Activated naive CD8-positive, alpha-beta T cell treated with anti-CD3 and anti-CD28 coated beads, Interleukin-2, amount 50 U/mL, for 16 hours (primary cell): ENCODE measurements at places on chromosomes 5 and 9.

DNA sequence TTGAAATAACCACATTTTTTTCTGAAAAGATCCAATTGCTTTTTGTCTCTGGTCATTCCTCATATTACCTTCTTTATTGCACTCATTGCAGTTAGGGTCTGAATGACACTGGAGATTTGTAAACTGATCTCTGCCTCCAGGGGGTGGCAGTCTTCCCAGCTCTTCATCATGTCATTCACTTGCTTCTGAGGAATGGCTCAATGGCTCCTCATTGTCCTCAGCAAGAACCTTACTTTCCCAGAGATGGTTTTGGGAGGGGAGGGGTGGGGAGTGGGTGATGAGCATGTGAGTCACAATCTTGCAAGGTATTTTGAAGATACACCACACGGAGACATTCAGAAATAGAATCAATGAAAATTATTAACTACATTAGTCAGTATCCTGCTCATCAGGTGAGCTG, 159.8 kb upstream of the GAS1 start:
- no peak for DNase-seq

DNA sequence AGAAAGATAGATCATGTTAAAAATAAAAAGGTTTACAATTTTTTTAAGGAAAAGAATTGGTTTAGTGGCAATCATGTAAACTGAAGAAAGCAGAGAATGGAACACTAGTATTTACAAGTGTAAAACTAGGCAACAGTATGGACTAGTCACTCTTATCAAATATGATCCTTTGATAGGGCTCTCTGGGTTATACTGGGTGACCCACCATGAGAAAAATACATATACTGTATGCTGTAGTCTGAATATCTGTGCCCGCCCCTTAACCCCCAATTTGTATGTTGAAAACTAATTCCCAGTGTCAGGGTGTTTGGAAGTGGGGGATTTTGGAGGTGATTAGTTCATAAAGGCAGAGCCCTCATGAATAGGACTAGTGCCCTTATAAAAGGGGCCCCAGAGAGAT, 236.8 kb upstream of the TARS1 start:
- DNase-seq = no peak

DNA sequence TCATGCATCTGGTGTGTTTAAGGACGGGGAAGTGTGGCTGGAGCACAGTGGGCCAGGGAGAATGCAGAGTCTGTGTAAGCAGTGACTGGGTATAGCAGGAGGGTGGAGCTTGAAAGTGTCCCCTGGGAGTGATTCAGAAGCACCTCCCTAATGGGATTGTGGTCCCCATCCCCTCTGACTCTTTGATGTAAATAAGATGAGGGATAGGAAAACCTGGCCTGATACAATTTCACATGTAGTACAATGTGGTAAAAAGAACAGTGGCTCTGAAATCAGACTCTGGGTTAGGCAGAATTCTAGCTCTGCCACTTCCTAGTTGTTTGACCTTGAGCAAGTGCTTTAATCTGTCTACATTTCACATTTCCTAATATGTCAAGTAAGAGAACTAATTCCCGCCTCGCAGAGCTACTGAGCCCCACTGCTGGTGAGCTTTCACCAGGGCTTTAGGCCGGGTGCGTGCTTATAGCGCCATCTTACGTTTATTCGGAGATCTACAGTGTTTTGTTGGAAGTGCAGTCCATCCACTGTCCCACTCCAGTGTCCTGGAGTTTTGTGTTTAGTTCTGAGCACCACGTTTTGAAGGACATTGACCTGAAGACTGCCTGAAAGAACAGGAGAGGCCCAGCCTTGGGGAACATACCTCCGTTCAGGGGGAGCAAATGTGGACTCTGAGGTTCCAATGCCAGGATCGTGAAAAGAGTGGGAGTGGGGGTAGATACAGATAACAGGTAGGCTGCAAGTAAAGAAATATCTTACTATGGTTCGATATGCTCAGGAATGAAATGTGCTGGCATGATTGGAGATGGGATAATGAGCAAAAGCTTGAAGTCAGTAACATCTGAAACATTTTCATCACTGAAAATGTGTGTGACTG, 51.2 kb upstream of the TESK1 start:
- no peak for DNase-seq

DNA sequence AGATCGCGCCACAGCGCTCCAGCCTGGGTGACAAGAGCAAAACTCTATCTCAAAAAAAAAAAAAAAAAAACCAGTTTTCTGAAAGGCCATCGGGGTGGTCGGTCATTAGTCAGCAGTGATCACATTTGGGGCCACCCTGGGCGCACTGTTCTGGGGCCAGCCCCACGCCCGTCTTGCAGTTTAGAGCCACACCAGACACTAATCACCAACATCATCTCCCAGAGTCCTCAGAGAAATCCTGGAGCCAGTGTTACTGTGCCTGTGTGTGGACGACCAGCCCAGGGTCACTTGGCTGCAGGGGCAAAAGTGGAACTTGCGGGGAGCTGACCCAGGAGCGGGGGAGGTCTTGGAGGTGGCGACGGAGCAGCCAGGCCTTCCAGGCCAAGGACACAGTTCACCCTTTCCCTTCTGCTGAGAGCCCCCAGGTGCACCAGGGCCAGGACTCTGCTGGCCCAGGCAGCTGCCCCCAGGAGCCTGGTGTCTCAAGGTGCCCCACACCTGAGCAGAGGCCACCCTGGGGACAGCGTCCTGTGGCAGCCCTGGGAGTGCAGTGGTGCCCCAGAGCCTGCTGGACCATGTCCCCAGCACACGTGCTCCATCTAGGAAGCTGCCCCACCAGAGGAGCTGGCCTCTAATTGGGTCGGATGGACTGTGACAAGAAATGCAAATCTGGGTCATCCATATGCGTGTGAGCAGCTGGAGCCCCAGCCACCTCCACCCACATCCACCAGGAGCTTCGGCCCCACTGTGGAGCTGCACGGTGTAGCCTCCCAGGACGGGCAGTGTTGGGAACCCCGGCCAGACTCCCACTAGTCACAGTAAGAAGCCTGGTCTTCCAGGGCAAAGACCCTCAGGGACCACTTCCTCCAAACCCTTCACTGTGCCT, 51.1 kb downstream of the NEK6 start:
- DNase-seq = no peak

- DNase-seq = no peak
Measured at GRCh38 chr5:173920024-173920753, 32.0 kb downstream of the CPEB4 start.

- DNase-seq = no peak
Measured at GRCh38 chr9:85522459-85523092, 219.2 kb downstream of the AGTPBP1 start.

DNA sequence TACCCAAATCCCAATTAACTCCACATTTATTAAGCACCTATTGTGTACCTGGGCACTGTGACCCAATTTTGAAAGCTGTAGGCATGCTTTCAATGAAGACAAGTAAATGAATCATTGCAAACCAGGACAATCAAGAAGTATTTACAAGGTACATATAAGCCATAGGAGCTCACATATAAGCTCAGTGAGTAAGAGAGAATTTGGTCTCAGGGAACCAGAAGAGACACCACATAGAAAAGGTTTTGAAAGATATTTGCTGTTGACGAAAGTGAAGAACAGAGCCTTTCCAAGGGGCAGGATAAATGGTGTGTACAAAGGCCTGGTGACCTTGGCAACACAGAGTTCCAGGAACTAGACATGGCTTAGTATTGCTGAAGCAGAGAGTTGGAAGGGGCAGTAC, 187.6 kb downstream of the CD180 start:
- DNase-seq = no peak

GRCh38 chr5:123992641-123993040, 480.7 kb downstream of the CSNK1G3 start:
- DNase-seq = no peak

GRCh38 chr9:130450344-130451003, 5.7 kb downstream of the ASS1 start:
- no peak for DNase-seq
